ENCODE measurements at places on chromosomes 12 and 14.

- DNase-seq = no peak
These were observed 274.1 kb downstream of the ALG10 start for GRCh38 chr12:34296143-34297041.

DNA sequence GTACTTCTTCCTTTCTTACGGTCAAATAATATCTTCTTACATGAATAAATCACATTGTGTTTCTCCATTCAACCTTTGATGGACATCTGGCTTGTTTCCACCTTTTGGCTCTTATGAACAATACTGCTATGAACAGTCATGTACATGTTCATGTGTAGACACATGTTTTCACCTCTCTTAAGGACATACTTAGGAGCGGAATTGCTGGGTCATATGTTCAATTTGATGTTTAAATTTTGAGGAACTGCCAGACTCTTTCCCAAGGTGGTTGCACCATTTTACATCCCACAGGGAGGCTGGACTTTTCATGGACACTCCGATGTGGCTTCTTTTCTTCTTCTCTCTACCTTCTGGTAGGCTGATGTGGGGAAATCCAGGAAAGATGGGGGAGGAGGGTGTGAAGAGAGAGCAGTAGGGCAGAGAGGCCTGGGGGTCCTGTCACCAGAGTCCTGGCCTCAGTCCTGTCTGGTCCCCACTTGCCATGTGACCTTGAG, 16.8 kb downstream of the LGMN start:
- DNase-seq = no peak

DNA sequence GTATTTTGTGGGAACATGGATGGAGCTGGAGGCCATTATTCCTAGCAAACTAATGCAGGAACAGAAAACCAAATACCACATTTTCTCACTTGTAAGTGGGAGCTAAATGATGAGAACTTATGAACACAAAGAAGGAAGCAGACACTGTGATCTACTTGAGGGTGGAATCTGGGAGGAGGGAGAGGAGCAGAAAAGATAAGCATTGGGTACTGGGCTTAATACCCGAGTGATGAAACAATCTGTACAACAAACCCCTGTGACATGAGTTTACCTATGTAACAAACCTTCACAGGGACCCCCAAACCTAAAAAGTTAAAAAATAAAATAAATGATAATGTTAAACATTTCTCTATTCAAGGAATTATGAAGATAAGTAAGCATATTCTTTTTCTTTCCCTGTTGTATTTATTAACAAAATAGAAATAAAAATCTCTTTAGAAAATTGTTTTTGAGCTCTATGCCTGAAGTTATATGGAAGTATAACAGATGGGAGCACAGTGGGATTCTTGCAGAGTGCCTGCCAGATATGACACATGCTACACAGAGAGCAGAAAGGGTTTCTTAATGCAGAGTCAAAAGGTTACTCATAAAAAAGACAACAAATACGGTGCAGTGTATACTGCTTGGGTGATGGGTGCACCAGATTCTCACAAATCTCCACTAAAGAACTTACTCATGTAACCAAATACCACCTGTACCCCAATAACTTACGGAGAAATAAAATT, 52.0 kb upstream of the SYNE2 start:
- DNase-seq = no peak

GRCh38 chr12:51986834-51987233, 19.9 kb upstream of the TAMALIN start:
- no peak for DNase-seq

GRCh38 chr12:6734506-6735387, 10.9 kb downstream of the COPS7A start:
- DNase-seq = no peak

DNA sequence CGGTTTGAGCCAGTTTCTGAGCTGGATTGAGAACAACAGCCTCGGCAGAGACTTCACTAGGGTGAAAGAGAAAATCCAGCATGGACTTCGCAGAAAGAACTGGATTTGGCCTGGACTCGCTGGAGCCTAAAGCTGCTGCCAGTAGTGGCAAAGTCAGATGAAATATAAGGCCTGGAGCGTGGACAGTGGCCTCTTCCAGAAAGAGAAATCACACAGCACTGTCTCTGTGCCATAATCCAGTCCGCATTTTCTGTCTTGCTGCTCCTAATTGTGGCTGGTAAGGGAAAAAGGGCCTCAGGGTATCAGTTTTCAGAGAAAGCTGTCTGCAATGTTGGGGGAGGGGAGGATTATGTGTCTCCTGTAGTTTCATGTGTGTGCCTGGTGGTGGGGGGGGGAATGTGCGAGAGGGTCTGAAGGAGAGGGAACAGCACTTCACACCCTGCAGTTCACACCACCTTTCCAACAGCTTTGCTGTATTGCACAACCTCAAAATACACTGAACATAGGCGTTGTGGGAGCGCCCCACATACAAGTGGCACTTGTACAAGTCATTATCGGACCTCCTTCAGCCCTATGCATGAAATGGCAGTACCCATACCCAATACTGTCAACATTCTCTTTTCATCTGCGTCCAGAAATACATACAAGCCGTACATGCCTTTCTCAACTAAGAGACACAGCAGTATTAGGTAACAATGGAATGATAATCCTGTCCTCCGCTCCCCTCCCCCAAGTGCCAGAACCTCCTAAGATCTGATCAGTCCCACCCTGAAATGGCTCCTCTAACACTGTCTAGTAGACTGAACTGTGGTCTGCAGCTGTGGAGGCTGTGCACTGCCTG, 107.5 kb upstream of the ATF7IP start:
- no peak for DNase-seq

GRCh38 chr12:54060174-54060974, 6.7 kb downstream of the HOXC4 start:
- no peak for DNase-seq

GRCh38 chr14:33943096-33943883, 7.6 kb downstream of the EGLN3 start:
- no peak for DNase-seq

DNA sequence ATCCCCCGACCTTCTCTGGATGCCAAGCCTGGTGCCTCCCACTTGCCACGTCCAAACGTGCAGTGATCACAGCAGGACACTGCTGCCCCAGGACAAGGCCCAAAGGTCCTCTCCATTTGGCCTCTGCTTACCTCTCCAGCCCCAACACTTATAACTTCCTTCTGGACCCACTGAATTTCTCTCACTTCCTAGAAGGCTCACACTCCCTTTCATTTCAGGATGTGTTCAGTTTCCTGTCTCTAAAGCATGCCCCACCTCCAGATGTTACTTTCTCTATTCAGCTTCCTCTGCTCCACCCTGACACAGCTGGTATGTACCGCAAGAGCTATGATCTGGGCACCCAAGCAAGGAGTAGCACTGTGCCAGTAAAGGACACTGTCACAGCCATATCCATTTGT, 33.0 kb downstream of the CDKL1 start:
- DNase-seq = no peak

DNA sequence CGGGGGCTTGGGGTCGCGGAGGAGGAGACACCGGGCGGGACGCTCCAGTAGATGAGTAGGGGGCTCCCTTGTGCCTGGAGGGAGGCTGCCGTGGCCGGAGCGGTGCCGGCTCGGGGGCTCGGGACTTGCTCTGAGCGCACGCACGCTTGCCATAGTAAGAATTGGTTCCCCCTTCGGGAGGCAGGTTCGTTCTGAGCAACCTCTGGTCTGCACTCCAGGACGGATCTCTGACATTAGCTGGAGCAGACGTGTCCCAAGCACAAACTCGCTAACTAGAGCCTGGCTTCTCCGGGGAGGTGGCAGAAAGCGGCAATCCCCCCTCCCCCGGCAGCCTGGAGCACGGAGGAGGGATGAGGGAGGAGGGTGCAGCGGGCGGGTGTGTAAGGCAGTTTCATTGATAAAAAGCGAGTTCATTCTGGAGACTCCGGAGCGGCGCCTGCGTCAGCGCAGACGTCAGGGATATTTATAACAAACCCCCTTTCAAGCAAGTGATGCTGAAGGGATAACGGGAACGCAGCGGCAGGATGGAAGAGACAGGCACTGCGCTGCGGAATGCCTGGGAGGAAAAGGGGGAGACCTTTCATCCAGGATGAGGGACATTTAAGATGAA, 630 bp downstream of the FOS start:
- DNase-seq = no peak

All from D721Med (cell line).